Fibroblast of villous mesenchyme (primary cell): ENCODE measurements at places on chromosomes 2 and 18. TPM values are rescaled to one million over a fixed set of nuclear protein-coding genes. Genes with fewer than 3 reads are reported as not detected.

Gene C18orf32
- 11.7 and 24.5 TPM in 2 replicates for total RNA-seq

DNA sequence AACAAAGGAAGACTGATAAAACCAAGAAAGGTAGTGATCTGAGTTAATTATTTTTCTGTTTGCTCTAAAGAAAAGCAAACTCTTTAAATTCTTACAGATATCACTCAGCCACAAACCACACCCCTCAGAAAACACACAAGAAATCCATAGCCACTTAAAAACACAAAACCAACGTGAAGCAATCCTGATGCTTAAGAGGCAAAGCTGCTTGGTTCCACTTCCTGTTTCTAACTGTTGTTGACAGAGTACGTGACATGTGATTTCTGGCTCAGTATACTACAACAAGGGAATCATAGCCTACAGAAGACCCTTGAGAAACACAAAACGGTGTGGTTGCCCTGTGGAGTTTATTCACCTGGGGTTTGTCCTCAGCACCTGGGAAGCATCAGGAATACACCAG, 240.9 kb upstream of the APCDD1 start:
- DNase-seq, result peak; percentile 74

Gene IL36RN
- not detected in 2 replicates for total RNA-seq

GRCh38 chr2:81495556-81495955, 1191.0 kb upstream of the LRRTM1 start:
- DNase-seq, result no peak

Gene DSC3
- under 0.01 and 0.43 TPM in 2 replicates for total RNA-seq

Gene SKA1
- 9.0 and 13.4 TPM in 2 replicates for total RNA-seq

DNA sequence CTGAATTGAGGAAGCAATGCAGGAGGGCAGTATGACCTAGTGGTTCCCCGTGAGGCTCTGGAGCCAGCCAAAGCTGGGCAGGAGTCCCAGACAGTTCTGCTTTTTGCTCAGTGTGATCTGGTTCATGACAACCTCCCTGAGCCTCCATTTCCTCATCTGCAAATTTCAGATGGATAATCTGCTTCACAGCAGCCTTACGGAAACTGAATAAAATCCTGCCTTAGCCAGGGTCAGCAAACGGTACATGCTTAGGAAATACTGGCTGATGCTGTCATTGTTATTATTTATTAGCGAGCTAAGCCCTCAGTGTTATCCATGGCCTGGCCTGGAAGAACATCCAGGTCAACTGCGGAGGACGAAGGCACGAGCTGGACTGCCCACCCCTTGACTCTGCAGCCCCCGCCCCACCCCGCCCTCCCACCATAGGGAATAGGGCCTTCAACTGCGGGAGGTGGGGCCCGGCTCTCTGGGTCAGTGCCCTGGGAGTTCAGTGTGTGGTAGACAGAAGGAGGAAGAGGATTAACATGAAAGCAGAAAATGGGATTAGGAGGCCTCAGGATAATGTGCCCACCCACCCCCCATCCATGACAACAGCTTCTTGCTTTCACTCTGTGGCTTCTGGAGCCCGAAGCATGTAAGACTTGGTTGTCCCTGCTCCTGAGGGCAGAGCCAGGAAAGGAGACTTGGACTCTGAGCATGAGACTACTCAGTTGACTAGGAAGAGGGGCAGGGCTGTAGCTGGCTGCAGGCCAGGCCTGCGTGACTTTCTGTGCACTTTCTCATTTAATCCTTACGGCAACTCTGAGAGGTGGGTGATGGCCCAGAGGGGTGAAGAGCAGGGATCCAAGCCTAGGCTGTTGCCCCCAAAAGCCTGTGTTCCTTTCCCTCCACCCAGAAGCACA, 13.1 kb downstream of the PKDCC start:
- peak; percentile 94 for DNase-seq

DNA sequence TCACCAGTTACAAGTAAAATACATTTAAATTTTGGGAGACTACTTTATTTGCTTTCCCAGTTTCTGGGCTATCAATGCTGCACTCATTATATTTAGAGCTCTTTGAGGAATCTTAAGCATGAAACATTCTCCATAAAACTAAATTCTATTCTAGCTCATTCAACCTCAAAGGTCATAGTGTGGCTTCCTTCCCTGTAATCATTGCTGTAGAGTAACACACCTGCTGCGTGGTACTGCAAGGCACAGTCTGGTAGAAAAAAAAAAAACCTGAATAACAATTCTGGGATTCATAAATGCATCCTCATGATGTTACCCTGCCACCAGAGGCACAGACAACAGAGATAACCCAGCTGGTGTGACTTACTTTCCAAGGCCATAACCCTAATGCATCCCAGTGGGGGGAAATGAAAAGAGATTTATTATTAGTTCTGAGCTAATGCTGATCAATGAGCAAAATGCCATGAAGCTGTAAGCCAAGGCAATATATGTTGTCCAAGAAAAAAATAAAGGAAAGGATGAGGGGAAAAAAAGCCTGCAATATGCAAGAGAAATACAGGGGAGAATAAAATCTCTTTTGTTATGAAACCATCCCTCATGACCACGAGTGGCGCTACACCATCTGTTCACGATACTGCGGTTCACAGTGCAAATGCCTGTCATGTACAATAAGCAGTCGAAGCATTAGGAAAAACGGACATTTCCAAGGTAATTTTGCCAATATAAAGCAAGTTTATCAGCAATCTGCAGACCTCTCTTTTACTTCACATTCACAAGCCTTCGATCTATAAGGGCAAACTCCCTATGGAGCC, 1481.6 kb upstream of the PIK3C3 start:
- no peak for DNase-seq

DNA sequence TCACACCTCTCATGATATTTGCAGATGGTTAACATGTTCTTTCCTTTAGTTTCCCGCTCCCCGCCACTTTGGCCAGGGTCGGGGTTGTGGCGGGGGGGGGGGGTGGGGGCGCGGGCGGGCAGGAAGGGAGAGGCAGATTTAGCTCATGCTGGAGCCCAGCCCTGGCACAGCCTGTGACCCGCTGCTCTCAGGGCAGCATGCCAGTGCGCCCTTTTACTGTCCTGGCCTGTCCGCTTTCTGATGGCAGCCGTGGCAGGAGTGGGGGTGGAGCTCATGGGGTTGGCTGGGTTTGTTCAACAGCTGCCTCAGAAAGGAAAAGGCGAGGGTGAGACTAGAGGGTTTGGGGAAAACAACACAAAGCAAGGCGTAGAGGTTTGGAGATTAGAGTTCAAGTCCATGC, 56.1 kb downstream of the TNP1 start:
- no peak for DNase-seq

Gene DUSP2
- total RNA-seq, result 0.86 and 2.3 TPM in 2 replicates

DNA sequence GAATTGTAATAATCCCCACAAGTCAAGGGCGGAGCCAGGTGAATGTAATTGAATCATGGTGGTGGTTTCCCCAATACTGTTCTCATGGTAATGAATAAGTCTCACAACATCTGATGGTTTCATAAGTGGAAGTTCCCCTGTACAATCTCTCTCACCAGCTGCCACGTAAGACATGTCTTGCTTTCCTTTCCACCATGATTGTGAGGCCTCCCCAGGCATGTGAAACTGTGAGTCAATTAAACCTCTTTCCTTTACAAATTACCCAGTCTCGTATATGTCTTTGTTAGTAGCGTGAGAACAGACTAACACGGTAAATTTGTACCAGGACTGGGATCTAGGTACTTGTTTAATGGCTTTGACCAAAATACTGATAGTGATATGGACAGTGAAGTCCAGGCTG, 744.3 kb upstream of the REG3G start:
- no peak for DNase-seq

Gene ACMSD
- not detected in 2 replicates for total RNA-seq

DNA sequence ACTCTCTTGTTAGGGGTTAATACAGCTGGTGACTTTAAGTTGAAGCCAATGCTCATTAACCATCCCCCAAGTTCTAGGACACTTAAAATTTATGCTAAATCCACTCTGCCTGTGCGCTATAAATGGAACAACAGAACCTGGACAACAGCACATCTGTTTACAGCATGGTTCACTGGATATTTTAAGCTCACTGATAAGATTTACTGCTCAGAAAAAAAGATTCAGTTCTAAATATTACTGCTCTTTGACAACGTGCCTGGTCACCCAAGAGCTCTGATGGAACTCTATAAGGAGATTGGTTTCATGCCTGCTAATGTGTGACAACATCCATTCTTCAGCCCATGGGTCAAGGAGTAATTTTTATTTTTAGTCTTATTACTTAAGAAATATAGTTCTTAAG, 27.5 kb downstream of the RNF103 start:
- DNase-seq, result no peak

GRCh38 chr2:58899692-58900091, 658.6 kb upstream of the FANCL start:
- DNase-seq, result peak; percentile 3

DNA sequence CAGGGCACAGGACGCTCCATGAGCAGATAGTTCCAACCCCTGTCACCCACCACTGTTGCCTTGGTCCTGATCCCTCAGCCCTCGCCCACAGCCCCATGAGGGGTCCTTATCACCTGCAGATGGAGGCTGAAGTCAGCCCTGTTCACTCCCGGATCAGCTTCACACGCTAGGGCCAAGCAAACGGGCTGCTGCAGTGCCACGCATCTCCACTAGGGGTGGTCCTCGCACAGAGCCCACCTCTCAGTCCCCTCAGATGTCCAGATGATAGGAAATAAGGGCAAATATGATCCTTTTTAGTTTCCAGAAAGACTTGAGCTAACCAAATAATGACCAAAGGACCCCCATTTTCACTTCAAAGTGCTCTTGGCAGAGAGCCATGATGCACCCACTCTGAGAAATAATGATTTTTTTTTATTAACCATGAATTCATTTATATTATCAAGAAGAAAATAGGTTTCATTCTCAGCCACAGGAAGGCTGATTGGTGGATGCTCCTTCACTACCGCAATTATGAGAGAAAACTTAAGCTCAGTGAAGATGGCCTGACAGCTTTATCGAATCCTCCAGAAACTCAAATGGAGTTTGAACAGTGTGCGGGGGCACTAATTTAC, 71.9 kb upstream of the KLHL29 start:
- DNase-seq, result no peak

DNA sequence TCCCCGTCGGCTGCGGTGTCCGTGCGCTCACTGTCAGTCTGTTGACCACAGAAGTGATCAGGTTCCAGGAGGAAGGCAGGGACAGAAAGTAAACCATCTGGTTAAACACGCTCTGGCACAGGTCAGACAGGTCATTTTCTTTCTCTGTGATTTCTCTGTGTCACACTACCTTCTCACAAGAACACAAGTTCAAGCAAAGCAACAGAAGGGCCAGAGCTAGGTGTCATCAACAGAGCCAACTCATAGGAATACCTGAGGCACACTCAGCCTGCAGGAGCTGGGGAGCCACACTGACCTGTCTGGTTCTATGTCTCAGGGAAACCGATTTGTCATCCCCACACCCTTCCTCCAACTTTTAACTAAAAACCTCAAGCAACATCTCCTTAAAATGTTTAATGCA, 115.1 kb upstream of the ZBTB14 start:
- DNase-seq, result no peak

- DNase-seq, result peak; percentile 20
These were observed 821 bp upstream of the EPHA4 start for GRCh38 chr2:221572821-221573429.

DNA sequence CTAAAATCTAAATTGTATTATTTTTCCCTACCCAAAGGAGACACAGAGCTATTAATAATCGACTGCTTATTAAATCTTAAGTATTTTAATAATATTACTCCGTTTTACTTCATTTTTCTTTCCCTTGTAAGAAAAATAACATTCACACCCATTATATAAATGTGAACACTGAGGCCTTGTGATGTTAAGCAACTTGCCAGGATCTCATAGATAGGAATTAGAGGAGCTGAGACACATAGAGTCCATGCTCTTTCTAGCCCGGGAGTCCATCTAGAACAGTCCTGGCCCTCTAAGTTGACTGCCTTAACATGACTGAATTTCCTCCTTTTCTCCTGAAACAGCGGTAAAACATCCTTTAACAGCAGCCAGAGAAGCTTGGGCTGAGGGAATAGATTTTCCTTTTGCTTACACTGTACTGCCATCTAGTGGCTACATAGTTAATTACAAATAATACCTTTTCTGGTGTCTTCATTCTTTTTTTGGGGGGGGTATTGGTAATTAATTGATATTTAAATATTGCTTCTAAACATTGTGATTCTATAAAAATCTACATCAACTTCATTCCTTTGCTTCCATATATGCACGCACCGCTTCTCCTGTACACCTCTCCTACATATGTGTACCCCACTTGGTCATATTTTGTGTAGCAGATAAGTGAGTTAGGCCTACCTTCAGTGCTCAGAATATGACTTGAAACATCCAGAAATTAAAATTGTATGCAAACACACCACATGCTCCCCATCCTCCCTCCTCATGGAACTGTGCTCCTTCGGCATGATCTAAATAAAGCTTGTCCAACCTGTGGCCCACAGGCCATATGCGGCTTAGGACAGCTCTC, 125.8 kb upstream of the HNMT start:
- peak; percentile 53 for DNase-seq

Gene C2orf80
- total RNA-seq, result not detected in 2 replicates

GRCh38 chr2:126839796-126840195, 58.9 kb upstream of the TEX51 start:
- no peak for DNase-seq

DNA sequence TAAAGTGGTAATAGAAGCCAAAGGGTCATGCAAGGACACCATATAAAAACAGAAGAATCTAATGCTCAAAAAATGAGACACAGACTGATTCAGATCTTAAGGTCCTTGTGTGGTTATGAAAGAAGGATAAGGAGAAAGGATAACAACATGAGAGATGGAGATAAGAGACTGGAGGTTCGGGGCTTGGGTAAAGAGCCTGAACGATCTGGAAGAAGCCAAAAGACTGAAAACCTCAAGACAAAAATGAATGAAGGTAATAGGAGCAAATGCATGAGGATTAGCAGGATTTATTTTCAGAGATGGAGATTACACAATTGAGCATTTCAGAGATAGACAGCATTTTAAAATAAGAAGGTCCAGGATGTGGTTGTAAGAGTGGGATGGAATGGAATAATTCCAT, 26.1 kb downstream of the STK17B start:
- no peak for DNase-seq

Gene PROC
- total RNA-seq, result not detected in 2 replicates

Gene REG1B
- total RNA-seq, result not detected in 2 replicates

- DNase-seq, result no peak
These were observed 49.2 kb upstream of the CDC42EP3 start for GRCh38 chr2:37720533-37721200.
